ENCODE measurements at places on chromosomes 7 and 10.
A peak's percentile ranks its signal among the peaks of the same experiment; 100 is the strongest.

- no peak for DNase-seq
These were observed 62.7 kb downstream of the SUGCT start for GRCh38 chr7:40197527-40197926.

- DNase-seq = no peak
These were observed 348.6 kb downstream of the AUTS2 start for GRCh38 chr7:69946901-69947300.

- no peak for DNase-seq
These were observed 5.8 kb upstream of the PLEKHA1 start for GRCh38 chr10:122368502-122369254.

DNA sequence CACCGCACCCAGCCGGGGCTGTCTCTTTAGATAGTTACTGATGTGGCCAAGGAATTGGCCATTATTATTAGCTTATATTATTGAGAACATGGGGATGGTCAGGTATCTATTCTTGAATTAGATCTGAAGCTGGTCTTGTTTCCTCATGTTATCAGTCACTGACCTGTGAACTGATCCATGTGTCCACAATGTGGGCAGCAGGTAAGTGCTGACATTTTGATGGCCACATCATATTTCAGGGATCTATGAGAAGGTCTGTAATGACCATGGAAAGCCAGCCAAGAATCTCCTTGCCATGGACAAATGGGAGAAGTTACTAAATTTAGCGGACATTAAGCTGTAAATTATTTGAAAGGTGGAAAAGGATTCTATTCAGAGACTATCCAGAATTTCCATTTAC is 61.4 kb downstream of the GBF1 start:
- DNase-seq = no peak

DNA sequence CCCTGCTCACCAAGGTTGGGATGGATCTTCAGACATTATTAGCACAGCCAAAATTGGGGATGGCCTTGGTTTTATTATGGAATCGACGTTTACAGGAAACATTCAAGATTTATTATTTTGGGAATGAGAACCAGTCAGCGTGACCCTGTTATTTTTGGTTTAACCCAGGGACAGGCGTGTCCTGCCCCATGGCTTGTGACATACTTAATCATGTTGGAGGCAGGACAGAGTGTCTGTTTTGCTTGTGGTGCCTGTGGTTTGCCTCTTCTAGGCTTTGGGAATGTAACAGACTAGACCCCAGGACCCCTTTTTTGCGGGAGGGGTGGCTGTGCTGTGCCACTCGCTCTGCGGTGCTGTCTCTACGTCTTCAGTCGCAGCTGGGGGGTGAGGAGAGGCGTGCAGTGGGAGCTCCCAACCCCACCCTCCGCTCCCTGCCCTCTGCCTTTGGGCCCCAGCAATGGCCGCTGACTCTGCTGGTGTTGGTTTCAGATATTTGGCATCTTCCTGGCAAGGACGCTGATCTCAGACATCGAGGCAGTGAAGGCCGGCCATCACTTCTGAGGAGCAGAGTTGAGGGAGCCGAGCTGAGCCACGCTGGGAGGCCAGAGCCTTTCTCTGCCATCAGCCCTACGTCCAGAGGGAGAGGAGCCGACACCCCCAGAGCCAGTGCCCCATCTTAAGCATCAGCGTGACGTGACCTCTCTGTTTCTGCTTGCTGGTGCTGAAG is 20.1 kb upstream of the SH2D4B start:
- DNase-seq = no peak

GRCh38 chr10:15472008-15472407 is 100.9 kb upstream of the FAM171A1 start:
- peak; percentile 60 for DNase-seq

GRCh38 chr7:69966766-69967591 is 368.7 kb downstream of the AUTS2 start:
- no peak for DNase-seq

DNA sequence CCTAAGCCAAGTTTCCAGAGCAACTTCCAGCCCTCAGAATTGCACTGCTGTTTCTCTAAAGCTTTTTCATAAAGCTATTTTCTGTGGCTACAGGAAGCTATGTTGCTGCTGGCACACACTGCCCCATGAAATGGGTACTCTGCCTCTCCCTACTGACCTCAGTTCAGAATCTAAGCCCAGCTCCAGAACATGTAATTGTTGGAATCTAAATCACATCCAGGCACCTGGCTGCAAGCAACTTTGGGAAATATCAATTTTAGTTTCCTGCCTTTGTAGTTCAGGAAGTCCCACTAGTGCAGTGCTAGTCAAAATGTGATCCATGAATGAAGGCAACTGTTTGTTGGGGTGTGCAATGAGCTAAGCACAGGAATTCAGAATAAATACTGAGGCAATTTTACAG is 226.2 kb downstream of the THSD7A start:
- peak; percentile 9 for DNase-seq

GRCh38 chr10:87605628-87606251 is 53.9 kb upstream of the PAPSS2 start:
- peak; percentile 27 for DNase-seq

DNA sequence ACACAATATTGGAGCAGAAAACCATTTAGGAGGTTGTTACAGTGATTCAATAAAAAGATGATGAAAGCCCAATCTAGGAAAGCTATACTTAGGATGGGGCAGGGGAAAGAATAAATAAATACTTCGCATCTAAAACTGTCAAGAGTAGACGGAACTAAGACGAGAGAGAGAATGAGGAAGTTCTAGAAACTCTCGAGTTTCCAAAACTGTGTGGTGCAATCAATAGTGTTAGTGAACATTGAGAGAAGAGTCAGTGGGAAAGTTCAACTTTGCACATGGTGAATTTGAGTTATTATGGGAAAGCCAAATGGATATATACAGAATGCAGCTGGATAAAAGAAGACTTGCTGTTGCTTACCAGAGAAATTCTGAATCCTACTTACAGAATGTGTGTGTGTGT is 133.8 kb upstream of the MEOX2 start:
- no peak for DNase-seq

GRCh38 chr7:153091477-153091876 is 331.9 kb downstream of the ACTR3B start:
- DNase-seq = no peak

DNA sequence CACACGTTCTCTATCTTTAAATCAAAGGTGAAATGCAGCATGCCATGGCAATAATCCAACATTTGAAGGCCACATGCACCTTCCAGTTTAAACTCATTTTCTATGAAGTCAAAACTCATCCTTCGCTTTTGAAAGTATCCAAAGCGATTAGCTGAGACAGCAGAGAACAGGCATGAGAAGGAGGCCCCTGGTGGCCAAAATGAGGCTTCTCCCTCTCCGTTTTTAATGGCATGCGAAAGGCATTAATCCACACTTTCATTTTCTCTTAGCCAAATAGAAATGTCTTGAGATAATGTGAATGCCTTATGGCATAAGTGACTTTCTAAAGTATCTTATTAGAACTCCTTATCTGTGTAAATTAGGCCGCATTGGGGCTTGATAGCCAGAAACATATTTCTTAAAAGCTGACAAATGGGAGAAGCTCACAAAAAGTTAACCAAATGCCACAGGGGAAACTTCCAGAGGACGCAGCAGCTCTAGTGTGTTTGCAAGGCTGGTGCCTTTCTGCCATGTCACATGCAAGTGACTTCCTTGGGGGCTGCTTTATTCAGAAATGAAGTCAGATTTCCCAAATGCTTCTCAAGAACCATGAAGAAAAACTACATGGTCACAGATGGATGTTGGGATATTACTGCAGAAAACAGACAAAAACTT is 1189.6 kb downstream of the SORCS1 start:
- DNase-seq = no peak

DNA sequence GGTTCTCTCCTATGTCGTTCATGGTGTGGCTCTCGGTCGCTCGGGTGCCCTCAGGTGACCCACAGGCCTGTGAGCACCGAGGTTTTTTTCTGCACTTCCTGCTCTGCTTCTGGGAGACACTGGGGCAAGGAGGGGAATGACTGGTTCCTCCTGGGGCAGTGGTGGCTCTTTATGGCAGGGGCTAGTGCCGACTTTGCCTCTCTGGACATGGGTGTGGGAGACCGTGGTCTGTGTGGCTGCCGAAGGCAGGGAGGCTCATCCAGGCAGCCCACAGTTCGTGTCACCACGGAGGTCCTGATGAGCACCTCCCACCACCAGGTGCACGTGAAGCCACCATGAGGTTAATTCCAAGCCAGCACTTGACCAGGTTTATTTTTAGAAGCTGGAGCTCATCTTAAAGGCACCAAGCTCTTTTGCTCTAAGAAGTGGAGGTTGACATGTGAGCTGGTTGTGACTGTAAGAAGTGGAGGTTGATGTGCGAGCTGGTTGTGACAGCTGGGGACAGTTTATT is 24.7 kb upstream of the DPYSL4 start:
- no peak for DNase-seq

DNA sequence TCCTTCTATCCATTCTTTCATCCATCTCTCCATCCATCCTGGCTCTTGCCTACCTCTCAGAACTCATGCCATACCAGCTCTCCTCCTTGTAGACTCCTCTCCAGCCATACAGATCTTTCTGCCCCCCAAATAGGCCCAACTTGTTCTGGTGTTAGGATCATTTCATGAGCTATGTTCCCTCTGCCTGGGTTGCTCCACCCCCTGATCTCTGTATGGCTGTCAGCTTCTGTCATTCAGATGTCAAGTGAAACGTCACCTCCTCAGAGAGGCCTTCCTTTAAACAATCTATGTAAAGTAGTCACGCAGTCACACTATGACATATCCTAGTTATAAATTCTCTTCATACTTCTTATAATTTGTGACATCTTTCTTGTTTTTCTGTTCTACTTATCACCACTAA is 42.3 kb upstream of the PNLIPRP3 start:
- no peak for DNase-seq

DNA sequence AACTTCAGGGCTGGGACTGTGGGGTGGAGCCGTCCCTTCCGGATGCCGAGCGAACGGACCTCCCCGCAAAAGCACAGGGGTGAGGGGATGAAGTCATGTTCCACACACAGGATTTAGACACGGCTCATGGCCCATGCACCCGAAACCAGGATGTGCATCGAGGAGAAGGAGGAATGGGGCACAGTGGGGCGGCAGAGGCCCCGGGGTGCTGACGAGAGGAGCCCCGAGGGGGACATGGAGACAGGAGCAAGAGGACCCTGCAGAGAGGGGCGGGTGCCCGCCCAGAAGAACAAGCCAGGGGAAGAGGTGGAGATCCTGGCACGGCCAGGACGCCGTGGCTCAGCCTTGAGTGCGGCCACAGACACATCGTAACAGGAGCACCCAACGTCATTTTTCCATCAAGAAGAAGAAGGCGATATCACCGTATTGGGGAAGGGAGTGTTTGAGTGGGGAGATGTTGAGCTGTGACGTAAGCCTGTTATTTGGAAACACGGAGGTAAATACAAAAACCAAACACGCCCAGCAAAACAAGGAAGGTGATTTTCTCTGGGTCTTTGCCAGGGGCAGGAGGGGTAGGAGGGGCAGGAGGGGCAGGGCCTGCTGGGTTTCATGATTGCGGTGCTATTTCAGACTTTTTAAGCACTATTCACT is 25.3 kb upstream of the FOXL3 start:
- no peak for DNase-seq

DNA sequence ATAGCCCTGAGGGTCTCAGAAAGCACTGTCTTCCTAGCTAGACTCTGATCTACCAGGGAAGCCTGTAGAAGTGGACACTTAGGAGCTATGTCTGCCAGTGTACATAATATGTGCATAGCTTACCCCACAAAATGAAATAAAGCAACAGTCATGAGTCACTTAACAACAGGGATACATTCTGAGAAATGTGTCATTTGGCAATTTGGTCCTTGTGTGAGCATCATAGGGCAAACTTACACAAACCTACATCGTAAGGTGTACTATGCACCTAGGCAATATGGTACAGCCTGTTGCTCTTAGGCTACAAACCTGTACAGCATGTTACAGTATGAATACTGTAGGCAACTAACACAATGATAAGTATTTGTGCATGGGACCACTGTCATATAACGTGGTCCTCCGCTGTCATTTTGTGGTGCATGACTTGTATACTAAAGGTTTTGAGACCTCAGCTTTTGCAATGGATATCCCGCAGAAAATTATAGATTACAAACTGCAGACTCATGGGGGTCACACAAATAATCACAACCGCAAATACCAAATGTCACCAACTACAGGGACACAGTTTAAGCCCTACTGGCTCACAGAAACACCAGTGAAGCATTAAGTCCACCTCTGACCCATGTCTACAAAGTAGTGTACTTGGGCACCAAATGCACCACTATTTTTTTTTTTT is 1.7 kb downstream of the URGCP start:
- peak; percentile 34 for DNase-seq

DNA sequence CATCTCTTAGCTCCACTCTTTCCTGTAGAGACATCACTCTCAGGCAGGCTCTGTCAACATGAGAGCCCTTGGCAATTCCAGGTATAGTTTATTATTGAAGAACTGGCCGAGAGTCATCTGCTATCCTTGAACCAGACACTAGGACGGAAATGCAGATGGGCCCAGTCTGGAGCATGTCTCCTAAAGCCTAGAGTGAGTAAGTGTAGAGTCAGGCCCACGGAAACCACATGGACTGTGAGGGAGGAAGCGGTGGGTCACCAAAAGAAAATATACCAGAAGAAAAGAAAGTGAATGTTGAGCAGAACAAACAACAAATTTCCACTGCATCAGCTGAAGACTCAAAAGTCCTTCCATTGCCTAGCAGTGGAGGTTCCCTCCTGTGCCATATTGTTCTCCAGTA is 15.7 kb upstream of the RELN start:
- DNase-seq = no peak

DNA sequence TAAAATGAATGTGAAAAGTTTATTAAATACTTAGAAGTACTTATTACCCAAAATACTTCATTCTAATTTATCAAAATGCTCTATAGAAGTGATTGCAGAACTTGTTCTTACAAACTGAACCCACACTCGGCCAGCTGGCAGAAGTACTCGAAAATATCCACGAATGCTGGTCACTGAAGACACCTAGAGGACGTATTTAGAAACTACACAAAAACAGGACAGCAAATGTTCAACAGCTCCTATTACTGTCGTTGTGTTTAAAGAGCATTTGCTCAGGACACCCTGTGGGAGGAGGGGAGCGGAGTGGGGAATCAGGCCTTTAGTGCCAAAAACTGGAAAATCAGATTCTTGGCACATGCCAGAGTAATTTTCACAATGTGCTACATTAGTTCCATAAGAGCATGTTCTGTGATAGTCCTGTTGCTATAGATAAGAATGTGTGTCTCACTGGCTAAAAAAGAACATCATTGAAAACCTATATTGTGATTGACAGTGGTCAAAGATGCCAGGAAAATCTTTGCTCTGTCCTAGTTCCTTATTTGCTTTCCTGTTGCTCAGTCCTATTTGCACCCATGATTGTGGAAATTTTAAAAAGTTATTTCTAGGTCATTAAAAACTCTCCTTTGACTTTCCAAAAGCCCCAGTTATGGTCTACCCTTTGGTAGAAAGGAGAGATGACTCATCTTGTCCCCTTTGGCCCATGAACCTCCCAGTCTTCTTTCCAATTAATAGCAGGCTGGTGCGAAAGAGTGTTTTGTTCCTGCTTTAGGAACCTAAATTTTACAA is 49.0 kb upstream of the NRBF2 start:
- DNase-seq = peak; percentile 79

- DNase-seq = no peak
These were observed 37.7 kb upstream of the CXCL12 start for GRCh38 chr10:44422570-44423101.

Data from fibroblast of gingiva (primary cell).